ENCODE measurements at places on chromosomes 4 and X.

DNA sequence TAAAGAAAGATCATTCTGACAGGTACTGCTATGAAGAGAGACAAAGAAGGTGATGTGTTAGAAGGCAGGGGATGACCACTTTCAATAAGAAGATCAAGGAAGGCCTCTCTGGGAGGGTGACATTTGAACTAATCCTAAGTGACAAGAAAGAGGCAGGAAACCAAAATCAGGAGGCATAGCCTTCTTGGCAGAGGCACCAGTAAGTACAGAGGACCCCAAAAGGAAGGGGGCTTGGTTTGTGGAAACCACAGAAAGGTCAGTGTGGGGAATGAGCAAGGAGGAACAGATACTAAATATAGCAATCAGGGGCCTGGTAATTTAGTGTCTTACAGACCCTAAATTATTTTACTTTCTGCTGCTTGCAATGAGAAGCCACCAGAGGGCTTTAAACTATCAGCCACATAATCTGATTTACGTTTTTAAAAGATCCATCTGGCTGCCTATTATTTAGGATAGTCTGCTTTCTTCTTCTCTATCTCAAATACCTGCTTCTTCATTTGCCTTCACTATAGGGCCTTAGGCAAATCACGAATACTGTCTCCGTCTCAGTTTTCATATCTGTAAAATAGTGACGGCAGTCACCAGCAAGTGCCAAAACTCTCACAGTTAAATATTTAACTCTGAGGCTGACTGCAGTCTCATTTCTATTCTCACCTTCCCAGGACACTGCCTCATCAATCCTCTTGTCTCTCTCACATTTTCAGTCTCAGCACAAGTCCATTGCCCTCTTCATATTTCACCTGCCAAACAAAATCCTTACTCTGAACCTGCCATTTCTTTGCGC, 16.7 kb downstream of the NR3C2 start:
- no peak for DNase-seq

- DNase-seq, result no peak
Measured at GRCh38 chr4:161791796-161792556, 371.8 kb downstream of the FSTL5 start.

DNA sequence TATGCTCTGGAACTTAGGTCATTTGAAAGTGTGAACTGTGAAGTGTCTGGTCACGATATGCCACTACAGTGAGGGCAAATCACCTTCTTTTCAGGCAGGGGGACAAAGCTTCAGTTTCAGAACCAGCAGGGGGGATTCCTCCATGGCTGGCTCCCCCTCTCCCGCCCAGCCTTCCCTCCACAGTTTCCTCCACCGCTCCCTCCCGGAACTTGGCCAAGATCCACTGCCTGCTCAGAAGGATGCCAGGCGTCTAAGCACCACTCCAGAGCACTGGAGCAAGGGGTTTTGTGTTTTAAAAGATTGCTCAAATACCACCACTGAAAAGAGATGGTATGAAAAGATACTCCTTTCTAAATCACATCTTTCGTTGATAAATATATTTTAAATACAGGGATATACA, 126.9 kb downstream of the ELOVL6 start:
- no peak for DNase-seq

GRCh38 chr4:48178931-48179330, 44.9 kb upstream of the TXK start:
- DNase-seq, result no peak

GRCh38 chrX:148457279-148457678, 43.1 kb upstream of the AFF2 start:
- DNase-seq, result no peak

GRCh38 chr4:187782286-187782824, 213.2 kb upstream of the ZFP42 start:
- DNase-seq, result no peak

GRCh38 chr4:1685235-1686150, 1.4 kb upstream of the FAM53A start:
- DNase-seq, result no peak

GRCh38 chrX:17465802-17466201, 90.8 kb downstream of the NHS start:
- no peak for DNase-seq

DNA sequence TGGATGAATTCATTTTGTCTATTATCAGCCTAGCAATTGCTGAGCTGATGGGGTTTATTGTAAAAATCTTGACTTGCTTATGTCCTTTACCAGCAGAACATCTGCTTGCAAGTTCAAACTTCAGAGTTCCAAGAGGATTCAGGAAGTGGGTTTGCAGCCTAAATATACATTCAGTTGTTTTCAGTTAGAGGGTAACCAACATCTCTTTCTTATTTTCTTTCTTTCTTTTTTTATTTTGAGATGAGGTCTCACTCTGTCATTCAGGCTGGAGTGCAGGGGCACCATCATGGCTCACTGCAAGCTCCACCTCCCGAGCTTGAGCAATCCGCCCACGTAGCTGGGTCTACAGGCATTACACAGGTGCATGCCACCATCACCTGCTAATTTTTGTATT, 31.4 kb upstream of the FHL1 start:
- no peak for DNase-seq

GRCh38 chrX:72062916-72063315, 68.8 kb downstream of the RTL5 start:
- DNase-seq, result no peak

DNA sequence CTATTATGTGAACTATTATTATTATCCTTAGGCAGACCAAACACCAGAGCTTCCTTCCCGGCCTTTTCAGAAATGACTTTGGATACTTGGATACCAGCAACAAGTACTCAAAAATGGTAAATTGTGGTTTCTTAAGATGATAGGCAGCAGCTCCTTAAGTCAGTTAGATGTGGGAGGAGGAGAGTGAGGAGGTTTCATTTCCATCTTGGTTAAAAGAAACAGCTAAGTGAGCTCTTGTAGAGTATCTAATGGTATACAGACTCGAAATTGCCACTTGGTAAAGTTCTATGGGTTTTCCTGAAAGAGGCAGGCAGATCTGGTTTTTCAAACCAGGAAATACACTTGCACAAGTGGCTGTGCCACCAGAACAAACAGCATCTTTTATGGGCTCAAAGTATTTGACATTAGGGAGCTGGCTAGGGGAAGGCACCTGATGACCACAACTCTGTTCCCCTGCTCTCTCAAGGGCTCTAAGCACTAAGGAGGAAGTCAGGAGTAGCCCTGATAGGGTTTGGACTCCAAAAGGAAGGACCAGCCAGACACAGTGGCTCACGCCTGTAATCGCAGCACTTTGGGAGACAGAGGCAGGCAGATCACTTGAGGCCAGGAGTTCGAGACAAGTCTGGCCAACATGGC, 130.9 kb downstream of the TMEM164 start:
- no peak for DNase-seq

- DNase-seq, result no peak
Measured at GRCh38 chr4:89514811-89515210, 207.2 kb upstream of the GPRIN3 start.

DNA sequence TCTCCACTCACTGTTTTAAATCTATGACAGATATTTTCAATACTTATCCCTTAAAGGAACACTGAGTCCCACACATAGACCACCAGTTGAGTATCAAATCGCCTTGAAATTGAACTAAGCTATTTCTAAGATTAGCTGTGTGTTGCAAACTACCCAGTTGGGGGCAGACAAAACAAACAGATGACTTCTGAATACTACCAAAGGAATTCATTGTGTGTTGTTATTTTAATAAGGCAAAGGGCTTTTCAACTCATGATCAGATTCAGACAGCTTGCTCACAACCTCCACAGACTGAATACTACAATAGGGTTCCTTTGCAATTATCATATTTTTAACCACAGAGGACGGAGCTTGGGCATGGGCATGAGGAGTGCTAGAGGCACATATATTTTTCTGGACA, 283.0 kb upstream of the GPC4 start:
- DNase-seq, result no peak

GRCh38 chrX:63686878-63687714, 97.9 kb downstream of the ARHGEF9 start:
- DNase-seq, result peak; percentile 53

GRCh38 chr4:168162604-168163003, 70.3 kb downstream of the ANXA10 start:
- DNase-seq, result no peak

GRCh38 chrX:45774961-45775360, 574.3 kb upstream of the DIPK2B start:
- no peak for DNase-seq

GRCh38 chr4:69026974-69027373, 69.3 kb upstream of the UGT2B7 start:
- no peak for DNase-seq

GRCh38 chr4:24121395-24122175, 231.7 kb upstream of the PPARGC1A start:
- DNase-seq, result no peak

DNA sequence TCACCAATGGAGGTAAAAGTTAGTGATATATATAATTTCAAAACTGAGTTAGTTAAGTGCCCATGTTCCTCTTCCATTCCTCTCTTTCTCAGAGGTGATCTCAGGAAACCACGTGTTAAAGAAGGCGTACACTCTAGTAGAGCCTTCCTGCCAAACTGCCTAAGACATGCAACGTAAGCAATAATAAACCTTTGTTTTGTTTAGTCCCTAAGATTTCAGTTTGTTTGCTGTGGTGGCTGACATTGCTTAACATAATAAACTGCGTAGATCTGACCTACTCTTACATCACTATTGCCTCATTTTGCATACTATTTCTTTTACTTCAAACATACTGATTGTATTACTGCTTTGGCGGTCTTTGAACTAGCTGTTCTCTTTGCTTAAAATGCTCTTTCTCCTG, 99.2 kb downstream of the JADE1 start:
- no peak for DNase-seq

GRCh38 chrX:101079736-101080270, 1.1 kb downstream of the TMEM35A start:
- no peak for DNase-seq

GRCh38 chr4:11483046-11483445, 54.4 kb upstream of the HS3ST1 start:
- DNase-seq, result no peak

DNA sequence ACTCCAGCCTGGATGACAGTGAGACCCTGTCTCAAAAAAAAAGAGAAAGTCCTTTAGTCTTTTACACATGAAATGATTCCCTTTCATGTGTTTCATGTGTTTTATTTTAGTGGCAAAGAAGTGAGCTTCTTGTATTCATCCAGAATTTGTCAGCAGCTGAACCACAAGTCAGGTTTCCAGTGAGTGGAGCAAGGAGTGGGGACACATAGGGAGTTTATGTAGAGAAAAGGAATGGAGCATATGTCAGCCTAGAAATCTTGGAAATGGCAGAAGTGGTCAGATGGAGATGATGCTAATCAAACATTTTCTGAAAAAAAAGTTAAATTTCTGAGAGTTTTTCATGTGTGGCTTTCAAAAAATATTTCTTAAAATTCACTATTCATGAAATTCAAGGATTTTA, 383.0 kb upstream of the GATB start:
- no peak for DNase-seq

GRCh38 chrX:16429406-16429805, 220.6 kb upstream of the S100G start:
- no peak for DNase-seq

- DNase-seq, result no peak
Measured at GRCh38 chr4:153025406-153025805, 89.3 kb downstream of the FHDC1 start.

- no peak for DNase-seq
Measured at GRCh38 chr4:41820473-41820872, 71.9 kb upstream of the PHOX2B start.

DNA sequence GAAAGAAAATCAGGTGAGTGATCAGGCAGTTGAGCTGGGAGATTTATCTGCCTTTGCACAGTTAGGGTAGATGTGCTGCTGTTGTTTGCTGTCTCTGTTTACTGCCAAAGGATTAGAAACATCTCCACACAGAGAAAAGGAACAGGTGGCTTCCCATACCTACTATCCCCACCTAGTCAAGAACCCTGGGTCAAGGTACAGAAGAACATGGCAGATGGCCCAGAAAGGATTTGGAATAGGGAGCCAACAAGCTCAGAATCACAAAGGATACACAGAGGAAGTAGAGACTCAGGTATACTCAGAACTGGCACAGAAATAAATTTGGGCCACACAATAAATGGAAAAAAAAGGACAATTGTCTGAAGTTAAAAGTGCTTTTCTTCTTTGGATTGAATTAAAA, 64.3 kb downstream of the TIGD2 start:
- DNase-seq, result no peak

GRCh38 chrX:113741744-113742143, 842.1 kb upstream of the HTR2C start:
- no peak for DNase-seq

DNA sequence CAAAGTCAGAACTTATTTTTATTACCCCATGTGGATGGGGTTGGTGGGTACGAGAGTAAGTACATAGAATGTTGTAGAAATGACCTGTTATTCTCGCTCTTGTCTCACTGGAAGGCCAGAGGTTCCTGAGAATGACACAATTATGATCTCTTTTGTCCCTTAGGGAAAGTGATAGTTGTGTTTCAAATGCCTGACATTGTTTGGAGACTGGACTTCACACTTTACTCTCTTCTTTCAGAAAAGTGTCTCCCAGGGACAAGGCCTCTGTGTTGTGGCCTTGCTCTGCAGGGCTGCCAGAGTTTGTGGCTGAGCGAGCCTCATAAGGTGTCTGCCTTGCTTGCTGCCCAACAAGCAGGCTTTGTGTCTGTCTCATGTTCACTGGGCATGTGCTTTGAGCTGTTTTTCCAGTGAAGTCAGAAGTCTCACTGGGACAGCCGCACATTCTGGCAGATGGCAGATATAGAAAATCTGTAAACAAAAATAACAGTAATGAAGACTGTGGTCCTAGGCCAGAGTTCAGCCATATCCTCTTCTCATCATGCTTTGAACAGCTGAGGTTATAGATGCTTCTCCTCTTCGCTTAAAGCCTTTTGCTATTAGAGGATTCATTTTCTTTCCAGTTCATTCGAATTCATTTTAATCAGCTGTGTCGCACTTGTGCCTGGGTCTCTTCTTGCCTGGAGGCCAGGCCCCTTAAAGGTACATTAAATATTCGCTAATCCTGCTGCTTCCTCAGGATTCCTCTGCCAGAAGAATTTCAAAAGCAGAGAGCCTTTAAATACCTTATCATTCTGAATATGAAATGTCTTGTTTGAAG, 14.4 kb downstream of the PPEF1 start:
- no peak for DNase-seq

DNA sequence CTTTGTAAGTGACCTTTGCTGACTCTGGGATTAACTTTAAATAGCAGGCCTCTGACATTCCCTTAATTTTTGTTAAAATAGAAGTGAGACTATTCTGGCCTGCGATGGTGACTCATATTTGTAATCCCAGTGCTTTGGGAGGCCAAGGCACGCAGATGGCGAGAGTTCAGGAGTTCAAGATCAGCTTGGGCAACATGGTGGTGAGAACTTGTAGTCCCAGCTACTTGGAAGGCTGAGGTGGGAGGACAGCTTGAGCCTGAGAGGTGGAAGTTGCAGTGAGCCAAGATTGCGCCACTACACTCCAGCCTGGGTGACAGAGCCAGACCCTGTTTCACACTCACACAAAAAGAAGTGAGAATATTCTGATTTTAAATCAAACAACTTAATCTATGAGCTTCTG, 27.3 kb downstream of the ZNF330 start:
- DNase-seq, result no peak

GRCh38 chr4:7581477-7581876, 146.7 kb upstream of the PSAPL1 start:
- DNase-seq, result no peak

- DNase-seq, result no peak
Measured at GRCh38 chr4:75254745-75255144, 259.5 kb downstream of the RCHY1 start.

Data from CD4-positive, alpha-beta T cell treated with Interleukin-4 for 4 hours (primary cell).